ENCODE measurements at places on chromosomes 3 and 15.

GRCh38 chr3:155356594-155357370, 63.3 kb upstream of the STRIT1 start:
- DNase-seq: peak; percentile 58

- DNase-seq: no peak
Observed at GRCh38 chr3:138455801-138456716, 21.6 kb downstream of the ESYT3 start.

- no peak for DNase-seq
Observed at GRCh38 chr3:13359916-13360315, 60.2 kb downstream of the NUP210 start.

- DNase-seq: no peak
Observed at GRCh38 chr15:65877749-65878148, 8.5 kb downstream of the RAB11A start.

GRCh38 chr15:74365598-74366445, 1.6 kb downstream of the CYP11A1 start:
- DNase-seq: peak; percentile 83

Measured in H1 (cell line).